ENCODE measurements at places on chromosomes 4 and X.

DNA sequence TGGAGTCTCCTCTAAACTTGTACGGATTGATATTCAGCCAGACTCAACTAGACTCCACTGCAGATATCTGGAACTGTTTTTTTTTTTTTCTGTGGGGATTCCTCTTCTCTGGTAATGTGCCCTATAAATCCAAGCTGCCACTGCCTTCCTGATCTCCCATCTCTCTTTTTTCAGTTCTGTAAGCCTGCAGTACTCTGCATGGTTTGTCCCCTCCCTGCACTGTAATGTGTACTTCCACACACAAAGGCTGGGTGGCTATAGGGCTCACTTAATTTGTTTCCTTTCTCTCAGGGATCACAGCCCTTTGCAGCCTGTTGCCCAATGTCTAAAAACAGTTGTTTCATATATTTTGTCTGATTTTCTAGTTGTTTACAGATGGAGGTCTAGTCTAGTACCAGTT, 84.7 kb upstream of the RPA4 start:
- DNase-seq: no peak

DNA sequence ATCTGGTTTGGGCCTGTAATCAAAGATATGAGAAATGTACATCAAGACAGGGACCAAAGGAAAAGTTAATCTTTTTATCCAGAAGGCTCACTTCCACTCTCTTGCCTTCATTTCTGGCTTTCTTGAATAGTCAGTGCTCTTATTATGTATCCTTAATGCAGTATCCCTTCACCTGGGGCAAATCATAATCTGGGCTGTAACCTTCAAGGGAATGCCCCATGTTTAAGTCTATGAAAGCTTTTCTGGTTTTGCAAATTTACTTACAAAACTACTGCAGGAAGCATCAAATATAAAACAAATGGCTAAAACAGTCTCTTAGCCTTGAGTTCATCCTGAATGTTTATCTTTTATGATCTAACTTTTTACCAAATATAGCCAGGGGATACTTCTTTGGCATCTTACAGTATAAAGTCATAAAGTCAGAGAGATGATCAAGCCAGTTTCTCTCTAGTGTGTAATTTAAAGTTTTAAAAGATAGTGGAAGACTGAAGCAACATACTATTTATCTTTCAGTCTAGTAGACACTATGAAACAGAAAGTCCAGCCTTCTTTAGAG, 1214.8 kb downstream of the STIM2 start:
- DNase-seq: no peak

GRCh38 chr4:3651267-3651845, 114.8 kb upstream of the ADRA2C start:
- no peak for DNase-seq

DNA sequence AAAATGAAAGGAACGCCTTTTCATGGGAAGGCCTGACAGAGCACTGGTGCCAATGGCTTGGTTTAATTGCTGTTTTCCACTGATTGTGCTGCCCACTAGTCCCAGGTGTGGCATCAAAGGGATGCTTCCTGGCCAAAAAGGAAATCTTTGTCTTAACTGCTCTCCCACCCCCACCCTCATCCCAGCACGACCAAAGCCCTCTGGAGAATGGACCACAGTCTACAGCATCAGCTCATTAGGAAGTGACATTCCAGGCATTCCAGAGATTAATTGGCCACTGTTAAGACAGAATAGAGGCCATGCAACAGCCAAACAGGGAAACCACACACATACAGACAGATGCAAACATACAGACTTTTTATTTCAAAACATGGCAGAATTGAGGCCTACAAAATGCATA, 143.2 kb downstream of the LHFPL1 start:
- peak; percentile 56 for DNase-seq

Measured in iPS-NIHi11 (cell line).